Right lung (tissue), 10 donors: ENCODE measurements at places on chromosomes 1 and 21. TPM values are rescaled to one million over a fixed set of nuclear protein-coding genes. Genes with fewer than 3 reads are reported as not detected.

Gene NDUFS5
- 270 TPM for polyA plus RNA-seq

Gene S100A14
- polyA plus RNA-seq: 144 TPM

Gene AGBL4
- 1.1 TPM for polyA plus RNA-seq

Gene CTH
- 8.5 TPM for polyA plus RNA-seq

Gene TRIM58
- 2.2 TPM for polyA plus RNA-seq

Gene LDLRAD1
- polyA plus RNA-seq: 0.67 TPM

Gene ST6GALNAC3
- 40.1 TPM for polyA plus RNA-seq

- no peak for DNase-seq
Measured at GRCh38 chr1:219824338-219824737, 104.0 kb downstream of the SLC30A10 start.

DNA sequence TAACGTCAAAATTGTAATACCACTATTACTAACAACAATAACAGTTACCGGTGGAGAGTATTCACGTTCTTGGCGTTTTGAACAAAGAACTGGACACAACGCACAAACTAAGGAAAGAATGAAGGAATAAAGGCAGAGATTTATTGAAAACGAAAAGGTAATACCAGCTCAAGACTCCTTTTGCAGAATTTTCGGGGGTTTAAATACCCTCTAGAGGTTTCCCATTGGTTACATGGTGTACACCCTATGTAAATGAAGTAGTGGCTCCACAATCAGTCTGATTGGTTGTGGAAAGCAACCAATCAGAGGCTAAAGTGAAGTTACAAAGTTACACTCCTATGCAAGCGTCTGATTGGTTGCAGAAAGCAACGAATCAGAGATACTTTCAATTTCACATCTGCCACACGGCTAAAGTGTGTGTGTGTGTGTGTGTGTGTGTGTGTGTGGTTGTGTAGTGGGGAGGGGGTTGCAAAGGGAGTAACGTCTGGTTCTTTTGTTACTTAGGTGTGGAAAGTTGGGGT, 1.1 kb upstream of the GTF2B start:
- no peak for DNase-seq

- no peak for DNase-seq
Measured at GRCh38 chr21:46336603-46337002, 12.6 kb downstream of the PCNT start.

DNA sequence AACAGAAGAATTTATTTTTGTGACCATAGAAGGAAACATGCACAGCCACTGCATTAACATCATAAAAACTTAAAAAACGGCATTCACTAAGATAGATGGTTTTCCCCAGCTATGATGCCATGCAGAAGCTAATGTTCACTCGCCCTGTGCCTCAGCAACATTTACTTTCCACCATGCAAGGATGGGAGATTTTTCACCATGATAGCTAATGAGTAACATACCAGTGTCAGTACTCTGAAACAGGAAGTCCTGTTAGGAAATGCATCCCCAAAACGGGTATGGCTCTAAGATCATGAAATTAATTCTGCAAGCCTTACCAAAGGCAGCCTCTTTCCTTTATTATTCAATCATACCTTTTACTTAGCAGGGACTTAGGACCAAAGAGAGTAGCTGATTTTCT, 17.5 kb upstream of the VAMP3 start:
- no peak for DNase-seq

- no peak for DNase-seq
Measured at GRCh38 chr1:151475175-151475574, 15.9 kb upstream of the POGZ start.

DNA sequence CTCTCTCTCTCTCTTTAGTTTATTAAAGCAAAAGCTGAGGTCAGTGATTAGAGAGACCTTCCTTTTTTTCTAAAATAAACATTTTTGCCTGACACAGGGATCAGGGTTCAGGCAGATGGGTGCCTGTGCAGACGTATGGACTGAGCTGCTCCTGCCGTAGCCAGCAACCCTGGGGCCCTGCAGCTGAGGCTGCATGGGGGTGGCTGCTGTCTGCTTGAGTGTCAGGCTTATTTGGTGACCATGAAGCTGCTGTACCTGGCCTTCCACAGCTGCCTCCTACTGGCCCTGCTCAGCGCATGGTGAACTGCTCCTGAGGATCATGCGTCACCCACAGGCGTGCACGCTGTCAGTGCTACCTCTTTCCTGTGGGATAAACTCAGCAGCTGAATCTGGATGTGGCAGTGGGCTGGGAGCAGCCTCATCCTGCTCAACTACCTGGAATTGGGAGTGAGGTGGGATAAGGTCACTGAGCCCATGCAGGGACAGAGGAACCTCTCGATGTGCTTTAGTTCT, 35.1 kb downstream of the GNG4 start:
- no peak for DNase-seq

- no peak for DNase-seq
Measured at GRCh38 chr1:204980840-204981405, 62.1 kb upstream of the CNTN2 start.

- no peak for DNase-seq
Measured at GRCh38 chr1:39272798-39273469, 68.4 kb downstream of the MACF1 start.

- no peak for DNase-seq
Measured at GRCh38 chr1:59565611-59566410, 248.9 kb upstream of the HOOK1 start.

GRCh38 chr1:81237473-81238089, 563.2 kb upstream of the ADGRL2 start:
- no peak for DNase-seq

GRCh38 chr1:95512925-95513324, 278.9 kb downstream of the RWDD3 start:
- no peak for DNase-seq

DNA sequence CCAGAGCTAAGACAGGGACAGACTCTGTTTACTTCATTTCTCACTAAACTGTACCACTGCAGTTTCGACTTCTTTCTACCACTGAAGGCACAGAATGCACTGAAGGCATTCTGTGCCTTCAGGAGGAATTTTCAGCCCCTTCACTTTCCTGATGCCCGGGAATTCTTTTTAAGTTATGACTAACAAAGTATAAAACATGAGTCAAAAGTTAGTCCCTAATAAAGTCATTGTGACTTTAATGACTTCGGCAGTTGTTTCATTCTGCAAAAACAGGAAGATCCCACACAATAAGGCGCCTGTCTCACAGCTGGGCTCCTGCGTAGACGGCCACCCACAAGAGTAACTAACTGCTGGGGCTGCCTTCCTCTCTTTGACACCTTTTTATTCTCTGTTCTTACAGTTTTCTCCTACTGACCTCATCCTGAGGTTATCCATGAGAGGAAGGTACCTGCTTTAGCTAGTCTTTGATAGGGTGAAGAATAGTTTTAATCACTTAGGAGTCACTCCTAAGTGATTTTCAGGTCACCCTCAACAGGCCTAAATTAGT, 183.9 kb upstream of the SGIP1 start:
- DNase-seq: no peak

DNA sequence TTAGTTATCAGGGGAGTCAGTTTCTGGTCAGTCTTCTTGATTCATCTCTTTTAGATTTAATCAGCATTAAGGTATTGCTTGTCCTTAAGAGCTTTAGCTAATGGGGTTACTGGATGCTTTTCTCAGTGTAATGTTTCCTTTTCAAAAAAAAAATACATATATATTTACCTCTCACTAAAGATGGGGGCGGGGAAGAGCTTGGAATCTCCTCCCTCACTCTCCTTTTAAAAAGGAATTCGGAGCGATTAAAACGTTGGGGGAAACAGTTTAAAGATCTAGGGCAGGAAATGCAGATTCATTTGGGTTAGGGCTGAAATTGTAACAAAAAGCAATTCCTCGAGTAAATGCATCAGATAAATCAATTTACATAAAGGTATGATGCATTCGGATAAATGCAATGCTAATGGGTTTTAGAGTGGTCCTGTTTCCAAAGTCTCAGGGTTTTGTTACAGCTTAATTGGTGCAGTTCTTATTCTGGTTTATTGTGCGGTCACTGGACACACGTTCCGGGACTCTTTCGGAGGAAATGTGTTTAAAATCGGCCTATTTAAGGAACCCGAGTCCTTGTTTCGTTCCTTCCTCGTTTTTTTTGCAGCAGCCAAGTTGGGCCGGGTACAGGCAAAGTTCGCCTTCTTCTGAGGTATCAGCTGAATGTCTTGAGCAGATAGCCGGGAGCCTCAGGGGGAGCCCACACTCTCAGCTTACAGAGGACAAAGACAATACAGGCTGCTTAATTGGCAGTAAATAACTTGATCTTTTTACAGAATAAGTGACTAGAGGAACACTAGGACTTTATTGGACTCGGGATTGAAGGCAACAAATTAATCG, 1.6 kb downstream of the LMO4 start:
- no peak for DNase-seq

- DNase-seq: no peak
Measured at GRCh38 chr1:2377751-2378440, 13.5 kb downstream of the MORN1 start.

GRCh38 chr1:156429313-156430060, 60.5 kb downstream of the RHBG start:
- no peak for DNase-seq

- DNase-seq: no peak
Measured at GRCh38 chr21:42541174-42541573, 27.5 kb downstream of the SLC37A1 start.
